ENCODE measurements at places on chromosomes 2 and 18. TPM values are rescaled to one million over a fixed set of nuclear protein-coding genes. Genes with fewer than 3 reads are reported as not detected.

The UGT1A3 gene
- total RNA-seq, result 0.30 TPM

GRCh38 chr2:231926180-231926741, at the start of gene NPPC:
Gene NPPC, minus strand, starts transcription at chr2:231926396. Its CDS starts 147 bp downstream, at chr2:231926249.
- H3K27ac ChIP-seq, result no peak within 1 kb of the TSS
- H3K4me3 ChIP-seq, result peak within 1 kb of the TSS; percentile 29
- no peak for DNase-seq
- peaks cover 25% of the 10 kb centered on the region for H3K4me1 ChIP-seq
- H3K27me3 ChIP-seq, result peaks cover 2% of the 10 kb centered on the region

DNA sequence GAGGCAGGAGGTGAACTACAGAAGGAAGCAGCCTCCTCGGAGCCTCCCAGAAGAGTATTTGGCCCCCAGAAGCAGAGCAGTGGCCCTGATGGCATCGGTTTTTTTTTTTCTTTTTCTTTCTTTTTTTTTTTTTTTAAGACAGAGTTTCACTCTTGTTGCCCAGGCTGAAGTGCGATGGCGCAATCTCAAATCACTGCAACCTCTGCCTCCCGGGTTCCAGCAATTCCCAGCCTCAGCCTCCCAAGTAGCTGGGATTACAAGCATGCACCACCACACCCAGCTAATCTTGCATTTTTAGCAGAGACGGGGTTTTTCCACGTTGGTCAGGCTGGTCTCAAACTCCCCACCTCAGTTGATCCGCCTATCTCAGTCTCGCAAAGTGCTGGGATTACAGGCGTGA, 34.8 kb upstream of the NCKAP5 start:
- H3K4me3 ChIP-seq, result no peak overlapping the region
- H3K27me3 ChIP-seq, result no peaks in the 10 kb centered on the region
- H3K4me1 ChIP-seq, result no peaks in the 10 kb centered on the region
- DNase-seq, result no peak
- H3K27ac ChIP-seq, result no peak overlapping the region

- no peak overlapping the region for H3K4me3 ChIP-seq
- no peaks in the 10 kb centered on the region for H3K36me3 ChIP-seq
- no peaks in the 10 kb centered on the region for H3K27me3 ChIP-seq
- peak overlapping the region; percentile 13 for H3K27ac ChIP-seq
Measured at GRCh38 chr2:191202881-191203397, 42.3 kb upstream of the MYO1B start.

DNA sequence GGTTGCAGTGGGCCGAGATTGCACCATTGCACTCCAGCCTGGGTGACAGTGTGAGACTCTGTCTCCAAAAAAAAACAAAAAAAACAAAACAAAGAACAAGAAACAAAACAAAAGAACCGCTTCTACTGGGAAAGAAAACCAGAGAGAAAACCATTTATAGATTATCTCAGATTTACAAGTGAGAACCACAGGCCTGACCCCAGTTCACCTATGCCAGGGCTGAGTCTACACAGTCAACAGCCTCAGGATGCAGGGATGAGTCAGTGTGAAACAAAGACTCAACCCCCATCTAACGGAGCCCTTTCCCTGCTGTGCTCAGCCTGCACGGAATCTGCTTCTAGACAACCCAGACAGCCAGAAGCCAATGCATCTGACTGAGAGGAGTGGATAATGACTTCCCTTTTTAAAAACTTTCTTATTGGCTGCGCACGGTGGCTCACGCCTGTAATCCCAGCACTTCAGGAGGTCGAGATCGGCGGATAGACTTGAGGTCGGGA, 25.5 kb upstream of the YWHAQ start:
- H3K4me3 ChIP-seq, result no peak overlapping the region
- H3K27me3 ChIP-seq, result no peaks in the 10 kb centered on the region
- no peak for DNase-seq
- H3K27ac ChIP-seq, result no peak overlapping the region
- H3K4me1 ChIP-seq, result no peaks in the 10 kb centered on the region

The PROKR1 gene
- total RNA-seq, result not detected

- no peaks in the 10 kb centered on the region for H3K27me3 ChIP-seq
- H3K4me3 ChIP-seq, result no peak overlapping the region
- H3K27ac ChIP-seq, result no peak overlapping the region
- no peaks in the 10 kb centered on the region for H3K36me3 ChIP-seq
- no peaks in the 10 kb centered on the region for H3K4me1 ChIP-seq
Measured at GRCh38 chr2:172181840-172182239, 79.1 kb upstream of the DLX2 start.

The TBR1 gene
- total RNA-seq, result not detected

The CNGA3 gene
- 0.22 TPM for total RNA-seq
